NCI-H1048 (cell line): ENCODE measurements at places on chromosomes 11 and 22.

DNA sequence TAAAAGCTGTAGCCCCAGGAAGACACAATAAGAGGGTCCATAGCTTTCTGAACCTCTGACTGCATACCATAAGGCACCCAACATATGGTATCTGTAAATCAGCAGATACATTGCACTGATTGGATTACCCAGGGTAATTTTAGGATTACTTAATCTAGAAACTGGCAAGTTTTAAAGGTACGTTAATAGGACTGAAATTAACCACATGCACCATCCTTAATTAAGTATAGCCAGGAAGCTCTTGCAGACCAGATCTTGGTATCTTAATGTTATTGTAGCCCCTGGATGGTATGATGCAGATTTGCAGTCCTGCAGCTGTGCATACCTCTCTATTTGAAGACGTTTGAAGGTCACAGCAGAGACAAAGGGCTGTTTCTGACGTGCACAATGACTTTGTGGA is 72.8 kb downstream of the ARHGAP42 start:
- no peak for DNase-seq

DNA sequence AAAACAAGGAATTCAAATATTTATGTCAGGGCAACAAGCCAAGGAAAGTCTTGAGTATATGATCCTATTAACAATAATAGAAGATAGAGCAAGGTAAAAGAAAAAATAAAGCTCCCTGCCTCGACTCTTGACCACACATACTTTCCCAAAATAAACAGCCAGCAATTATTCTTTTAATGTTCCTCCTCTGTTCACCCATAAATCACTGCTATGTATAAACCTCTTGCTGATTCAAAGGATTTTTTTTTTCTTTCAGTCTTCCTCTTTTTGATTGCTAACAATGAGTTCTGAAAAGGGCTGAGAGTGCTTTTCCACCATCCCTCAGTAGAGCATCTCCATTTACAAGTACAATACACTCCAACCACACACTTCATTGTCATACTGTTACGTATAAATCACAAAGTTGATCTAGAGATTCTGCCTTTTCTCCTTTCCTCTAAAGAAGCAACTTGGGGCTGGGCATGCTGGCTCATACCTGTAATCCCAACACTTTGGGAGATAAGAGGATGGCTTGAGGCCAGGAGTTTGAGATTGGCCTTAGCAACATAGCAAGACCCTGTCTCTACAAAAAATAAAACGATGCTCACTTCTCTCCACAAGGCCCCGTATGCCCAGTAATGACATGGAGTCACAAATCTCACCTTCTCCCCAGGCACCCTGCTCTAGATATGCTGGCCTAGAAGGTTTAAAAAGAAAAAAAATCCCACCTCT is 24.0 kb downstream of the RAB30 start:
- DNase-seq, result no peak

DNA sequence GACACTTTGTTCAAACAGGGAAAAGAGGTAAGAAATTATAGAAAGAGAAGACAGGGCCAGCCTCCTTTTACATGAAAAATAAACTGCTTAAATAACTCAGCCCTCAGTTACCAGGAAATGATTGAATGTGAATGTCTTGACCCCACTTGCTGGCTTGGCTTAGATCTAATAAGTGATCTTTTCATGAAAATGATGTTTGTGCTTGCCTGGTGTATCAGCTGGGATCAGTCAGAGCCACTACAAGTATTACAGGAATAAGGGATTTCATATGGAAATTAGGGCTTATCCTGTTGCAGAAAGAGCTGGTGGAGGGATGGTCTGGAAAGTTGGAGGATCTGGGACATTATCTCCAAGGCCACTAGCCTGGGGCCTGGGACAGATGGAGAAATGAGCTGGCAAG is 51.8 kb downstream of the COMMD9 start:
- no peak for DNase-seq

GRCh38 chr11:64917663-64917995 is 620 bp upstream of the ATG2A start:
- DNase-seq, result no peak

- no peak for DNase-seq
Observed at GRCh38 chr11:118087931-118088330, 1.2 kb upstream of the SMIM35 start.

DNA sequence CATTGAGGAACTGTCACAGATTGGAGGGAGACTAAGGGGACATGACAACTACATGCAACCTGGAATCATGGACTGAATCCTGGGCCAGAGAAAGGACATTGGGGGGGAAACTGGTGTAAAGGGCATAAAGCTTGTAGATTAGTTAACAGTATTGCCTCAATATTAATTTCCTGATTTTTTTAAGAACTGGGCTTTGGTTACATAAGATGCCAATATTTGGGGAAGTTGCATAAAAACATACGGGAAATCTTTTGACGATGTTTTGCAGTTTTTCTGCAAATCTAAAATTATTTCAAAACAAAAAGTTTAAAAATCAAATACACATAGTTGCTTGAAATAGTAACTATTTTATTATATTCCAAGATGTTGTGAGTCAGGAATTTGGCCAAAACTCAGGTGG is 2.9 kb upstream of the FOLR3 start:
- no peak for DNase-seq

- no peak for DNase-seq
Observed at GRCh38 chr11:63530021-63530420, 6.6 kb upstream of the PLAAT4 start.

GRCh38 chr22:29330753-29331152 is 15.3 kb upstream of the RASL10A start:
- no peak for DNase-seq

DNA sequence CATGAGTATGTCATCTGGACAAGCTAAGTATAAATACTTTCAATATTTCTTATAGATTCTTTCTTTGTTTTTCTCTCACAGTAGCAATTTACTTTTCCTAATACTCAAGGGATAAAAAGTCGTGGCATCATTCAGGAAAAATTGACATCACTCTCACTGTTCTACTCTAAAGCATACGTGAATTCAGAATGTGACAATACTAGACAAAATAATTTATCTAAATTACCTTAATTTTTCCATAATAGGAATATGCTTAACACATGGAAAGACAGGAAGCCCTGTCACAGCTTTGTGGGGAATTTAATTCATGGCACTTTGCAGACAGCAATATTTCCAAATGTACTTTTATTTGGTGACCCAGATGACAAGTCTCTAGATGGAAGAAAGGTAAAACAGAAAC is 394.6 kb downstream of the DLG2 start:
- no peak for DNase-seq

GRCh38 chr11:47980088-47980906 is at the start of gene PTPRJ:
PTPRJ (plus strand) TSS chr11:47980559; CDS start chr11:47980913, 354 bp downstream.
- no peak for DNase-seq

GRCh38 chr11:118633979-118634378 is 26.6 kb downstream of the PHLDB1 start:
- no peak for DNase-seq

- DNase-seq, result no peak
Observed at GRCh38 chr22:48347311-48347710, 1480.4 kb downstream of the BRD1 start.

DNA sequence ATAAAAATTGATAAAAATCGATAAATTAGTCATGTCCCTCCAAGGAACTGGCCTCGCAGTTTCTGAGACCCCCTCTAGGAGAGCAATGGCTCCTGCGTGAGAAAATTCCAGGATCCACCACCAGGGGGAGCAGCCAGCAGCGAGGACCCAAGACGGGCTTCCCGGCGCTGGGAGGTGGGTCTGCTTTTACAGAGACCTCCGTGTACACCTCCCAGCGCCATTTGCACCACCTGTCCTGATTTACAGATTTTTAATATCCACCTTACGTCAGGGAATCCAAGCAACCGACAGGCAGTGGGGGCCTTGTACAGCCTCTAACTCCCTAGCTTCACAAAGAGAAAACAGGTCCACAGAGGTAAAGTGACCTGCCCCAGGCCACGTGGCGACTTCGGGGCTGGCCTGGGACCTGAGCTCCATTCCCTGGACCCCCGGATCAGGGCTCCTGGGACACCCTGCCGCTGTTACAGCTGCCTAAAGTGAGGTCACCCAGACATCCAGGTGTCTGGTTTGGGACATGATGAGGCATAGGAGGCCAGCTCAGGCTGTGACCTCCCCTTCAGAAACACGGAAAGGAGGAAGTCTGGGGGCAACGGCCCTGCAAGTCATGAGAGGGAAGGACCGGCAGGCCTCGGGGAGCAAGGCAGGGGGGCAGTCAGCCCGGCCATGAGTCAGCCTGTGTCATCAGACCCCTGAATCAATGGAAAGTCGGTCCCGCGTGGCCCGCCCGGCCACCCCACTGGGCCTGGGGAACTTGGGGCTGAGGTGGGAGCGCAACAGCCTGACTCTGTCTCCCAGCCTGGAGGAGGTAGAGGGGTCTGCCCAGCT is 3.5 kb downstream of the OSM start:
- peak; percentile 38 for DNase-seq

GRCh38 chr22:41745968-41746367 is 46.7 kb downstream of the MEI1 start:
- DNase-seq, result no peak

DNA sequence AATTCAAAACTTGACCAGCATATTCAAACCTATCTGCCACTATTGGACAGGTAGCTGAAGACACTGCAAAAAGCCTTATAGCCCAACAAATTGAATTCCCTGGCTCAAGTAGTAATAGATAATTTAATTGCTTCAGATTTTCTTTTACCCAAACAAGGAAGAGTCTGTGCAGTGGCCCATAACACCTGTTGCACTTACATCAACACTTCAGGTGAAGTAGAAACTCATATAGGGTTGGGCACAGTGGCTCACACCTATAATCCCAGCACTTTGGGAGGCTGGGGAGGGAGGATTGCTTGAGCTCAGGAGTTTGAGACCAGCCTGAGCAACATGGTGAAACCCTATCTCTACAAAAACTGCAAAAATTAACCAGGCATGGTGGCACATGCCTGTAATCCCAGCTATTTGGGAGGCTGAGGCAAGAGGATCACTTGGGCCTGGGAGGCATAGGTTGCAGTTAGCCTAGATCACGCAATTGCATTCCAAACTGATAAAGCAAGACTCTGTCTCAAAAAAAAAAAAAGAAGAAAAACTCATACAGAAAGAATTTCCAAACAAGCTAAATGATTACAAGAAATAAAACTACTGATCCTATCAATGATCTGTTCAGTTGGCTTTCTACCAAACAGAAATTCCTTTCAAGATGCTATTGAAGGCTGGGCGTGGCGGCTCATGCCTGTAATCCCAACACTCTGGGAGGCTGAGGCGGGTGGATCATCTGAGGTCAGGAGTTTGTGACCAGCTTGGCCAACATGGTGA is 9.5 kb downstream of the FOLR3 start:
- no peak for DNase-seq

DNA sequence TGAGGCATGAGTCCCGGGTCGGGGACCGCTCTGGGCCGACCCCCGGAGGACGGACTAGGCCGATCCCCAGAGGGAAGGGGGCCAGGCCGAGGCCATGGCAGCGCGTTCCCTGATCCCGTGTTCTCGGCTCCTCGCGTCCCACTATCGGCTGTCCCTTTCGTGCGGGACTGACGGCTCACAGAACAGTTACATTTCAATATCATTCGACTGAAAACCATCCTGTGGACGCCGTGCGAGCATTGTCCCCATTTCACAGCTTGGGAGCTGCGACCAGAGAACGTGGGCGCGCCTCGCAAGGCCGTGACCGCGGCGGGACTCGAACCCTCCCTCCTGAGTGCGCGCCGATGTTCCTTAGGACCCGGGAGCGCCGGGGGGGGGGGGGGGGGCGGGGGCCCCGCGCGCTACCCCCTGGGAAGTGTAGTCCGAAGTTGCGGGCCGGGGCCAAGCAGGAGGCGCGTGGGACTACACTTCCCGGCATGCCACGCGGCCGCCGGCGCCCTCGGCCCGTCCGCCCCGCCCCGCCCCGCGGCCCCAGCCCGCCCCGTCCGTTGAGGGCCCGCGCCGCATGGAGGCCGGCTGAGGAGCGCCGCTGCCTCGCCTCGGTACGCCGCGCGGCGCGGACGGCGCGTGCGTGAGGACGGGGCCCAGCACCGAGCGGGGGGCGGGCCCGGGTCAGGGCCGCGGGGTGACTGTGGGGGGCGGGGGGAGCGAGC is at the start of gene TRABD:
Gene TRABD (plus strand): TSS at position 539 of the 713 bp plus-strand sequence. CDS start 7,148 bp downstream, outside the sequence.
- peak; percentile 89 for DNase-seq

DNA sequence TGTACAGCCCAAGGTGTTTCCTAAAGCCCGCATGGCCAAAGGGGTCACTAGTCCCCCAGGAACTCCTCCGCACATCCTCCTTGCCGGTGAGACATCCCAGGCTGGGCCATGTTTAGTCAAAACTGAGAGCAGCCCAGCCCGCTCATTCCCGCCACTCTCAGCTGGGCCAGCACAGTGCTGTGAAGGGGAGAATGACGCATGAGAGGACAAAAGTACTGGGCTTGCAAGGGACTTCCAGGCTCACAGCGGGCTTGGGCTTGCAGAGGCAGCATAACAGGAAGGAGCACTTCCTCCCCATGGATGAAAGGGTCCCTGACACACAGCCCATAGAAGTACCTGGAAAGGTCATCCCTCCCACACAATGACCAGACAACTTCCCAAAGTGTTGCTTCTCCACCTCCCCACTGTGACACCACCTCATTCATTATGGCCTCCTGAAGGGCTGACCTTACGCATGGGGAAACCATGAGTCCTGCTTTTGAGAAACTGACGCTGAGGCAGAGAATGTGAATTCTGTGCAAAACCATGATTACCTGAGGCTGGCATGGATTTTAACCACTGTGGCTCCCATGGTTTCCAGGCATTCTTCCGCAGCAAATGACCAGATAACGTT is 19.1 kb downstream of the ETS1 start:
- DNase-seq, result no peak

- DNase-seq, result no peak
Observed at GRCh38 chr11:77244277-77245027, 57.0 kb downstream of the GDPD4 start.

DNA sequence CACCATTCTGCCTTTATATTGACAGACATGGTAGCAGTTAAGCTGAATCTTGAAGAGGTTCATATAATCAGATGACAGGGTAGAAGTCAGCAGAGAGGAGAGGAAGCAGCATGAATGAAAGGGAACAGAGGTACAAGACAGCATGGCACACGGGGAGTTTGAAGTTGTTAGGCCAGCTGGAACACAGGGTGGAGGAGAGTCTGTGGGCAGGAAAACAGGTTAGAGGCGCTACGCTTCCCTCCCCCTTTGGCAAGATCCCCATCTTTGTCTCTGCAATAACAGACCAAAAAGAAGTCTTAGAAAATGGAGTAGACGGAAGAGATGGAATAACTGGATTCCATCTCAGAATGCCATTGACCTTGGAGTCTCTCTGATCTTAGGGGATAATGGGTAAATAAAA is 20.0 kb upstream of the NDUFC2 start:
- DNase-seq, result no peak

DNA sequence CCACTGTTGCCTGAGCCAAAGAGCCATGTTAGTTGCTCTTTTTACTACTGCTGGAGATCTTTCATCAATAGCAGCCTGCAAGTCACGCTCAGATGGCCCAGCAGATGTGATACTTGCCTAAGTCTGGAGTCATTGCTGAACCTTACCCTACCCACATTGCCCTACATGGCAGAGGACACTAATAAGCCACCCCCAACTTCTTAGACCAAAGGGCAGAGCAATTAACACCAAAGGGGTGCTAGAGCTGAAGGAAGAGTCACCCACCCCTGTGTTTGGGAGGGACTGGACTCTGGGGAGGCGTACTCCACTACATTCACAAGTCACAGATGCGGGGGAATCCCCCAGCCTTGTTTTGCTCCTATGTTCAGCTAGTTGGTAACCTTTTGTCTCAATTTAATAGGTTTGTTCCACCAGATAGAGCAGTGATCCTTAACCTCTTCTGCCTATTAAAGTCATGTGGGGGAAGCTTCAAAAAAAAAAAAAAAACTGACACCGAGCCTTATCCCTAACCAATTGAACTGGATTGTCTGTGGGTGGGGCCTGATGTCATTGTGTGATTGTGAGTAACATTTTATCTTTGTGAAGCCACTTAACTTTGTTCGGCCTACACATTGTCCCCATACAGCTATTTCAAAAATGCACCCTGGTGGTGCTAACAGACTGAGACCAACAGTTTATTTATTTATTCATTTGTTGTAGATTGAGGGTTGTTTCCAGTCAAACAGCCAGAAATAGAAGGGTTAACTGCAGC is 13.1 kb downstream of the ADM start:
- DNase-seq, result no peak
